Cardiac muscle cell (in vitro differentiated cells and primary cell): ENCODE measurements at places on chromosomes 6 and 20. TPM values are rescaled to one million over a fixed set of nuclear protein-coding genes. Genes with fewer than 3 reads are reported as not detected.

Gene C20orf173
- total RNA-seq = not detected in 2 replicates

Gene NMBR
- 0.15 TPM in 1 of 2 replicates, not detected in the other for total RNA-seq

Gene RIPPLY2
- 0.35 and 0.45 TPM in 2 replicates for total RNA-seq

Gene SAMD3
- not detected in 2 replicates for total RNA-seq

Gene ZNF311
- 1.3 and 1.8 TPM in 2 replicates for total RNA-seq

DNA sequence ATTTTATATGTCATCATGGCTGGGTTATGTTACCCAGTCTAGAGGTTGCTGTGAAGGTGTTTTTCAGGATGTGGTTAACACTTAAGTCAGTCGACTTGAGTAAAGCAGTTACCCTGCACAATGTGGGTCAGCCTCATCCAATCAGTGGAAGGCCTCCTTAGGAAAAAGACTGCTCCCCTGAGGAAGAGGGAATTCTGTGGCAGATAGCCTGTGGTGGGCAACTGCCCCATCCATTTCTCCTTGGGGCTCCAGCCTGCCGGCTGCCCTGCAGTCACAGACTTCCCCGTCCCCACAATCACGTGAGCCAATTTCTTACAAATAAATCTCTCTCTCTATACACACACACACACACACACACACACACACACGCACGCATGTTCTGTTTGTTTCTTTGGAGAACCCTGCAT lies 34.5 kb upstream of the MPC1 start:
- H3K36me3 ChIP-seq = no peaks in the 10 kb centered on the region
- no peak for DNase-seq
- H3K27ac ChIP-seq = no peak overlapping the region
- no peak overlapping the region for H3K4me3 ChIP-seq
- H3K27me3 ChIP-seq = no peaks in the 10 kb centered on the region
- H3K4me1 ChIP-seq = no peaks in the 10 kb centered on the region

- no peak overlapping the region for H3K27ac ChIP-seq
- H3K27me3 ChIP-seq = no peaks in the 10 kb centered on the region
- H3K36me3 ChIP-seq = no peaks in the 10 kb centered on the region
Measured at GRCh38 chr20:57522380-57523140, 2.4 kb downstream of the CTCFL start.

DNA sequence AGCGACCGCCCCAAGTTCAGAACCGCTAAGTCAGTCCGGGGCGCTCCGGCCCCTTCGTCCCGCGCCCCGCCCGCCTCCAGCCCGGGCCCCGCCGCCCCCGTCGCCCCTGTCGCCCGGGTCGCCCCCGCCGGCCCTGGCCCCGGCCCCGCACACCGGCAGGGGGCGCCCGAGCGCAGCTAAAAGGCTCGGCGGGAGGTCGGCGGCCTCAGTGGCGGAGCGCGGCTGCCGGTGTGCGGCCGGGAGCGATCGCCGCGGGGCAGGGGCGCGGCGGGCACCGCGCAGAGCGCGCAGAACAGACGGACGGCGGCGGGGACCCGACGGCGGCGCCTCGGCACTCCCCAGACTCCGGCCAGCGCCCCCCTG lies at the start of gene FNDC1:
Gene FNDC1 (plus strand): TSS at position 208 of the 363 bp plus-strand sequence. CDS start 197 bp downstream, outside the sequence.
- DNase-seq = no peak
- peak within 1 kb of the TSS; percentile 26 for H3K4me3 ChIP-seq
- H3K4me1 ChIP-seq = no peaks in the 10 kb centered on the region
- peaks cover 99% of the 10 kb centered on the region for H3K27me3 ChIP-seq
- no peak within 1 kb of the TSS for H3K27ac ChIP-seq

DNA sequence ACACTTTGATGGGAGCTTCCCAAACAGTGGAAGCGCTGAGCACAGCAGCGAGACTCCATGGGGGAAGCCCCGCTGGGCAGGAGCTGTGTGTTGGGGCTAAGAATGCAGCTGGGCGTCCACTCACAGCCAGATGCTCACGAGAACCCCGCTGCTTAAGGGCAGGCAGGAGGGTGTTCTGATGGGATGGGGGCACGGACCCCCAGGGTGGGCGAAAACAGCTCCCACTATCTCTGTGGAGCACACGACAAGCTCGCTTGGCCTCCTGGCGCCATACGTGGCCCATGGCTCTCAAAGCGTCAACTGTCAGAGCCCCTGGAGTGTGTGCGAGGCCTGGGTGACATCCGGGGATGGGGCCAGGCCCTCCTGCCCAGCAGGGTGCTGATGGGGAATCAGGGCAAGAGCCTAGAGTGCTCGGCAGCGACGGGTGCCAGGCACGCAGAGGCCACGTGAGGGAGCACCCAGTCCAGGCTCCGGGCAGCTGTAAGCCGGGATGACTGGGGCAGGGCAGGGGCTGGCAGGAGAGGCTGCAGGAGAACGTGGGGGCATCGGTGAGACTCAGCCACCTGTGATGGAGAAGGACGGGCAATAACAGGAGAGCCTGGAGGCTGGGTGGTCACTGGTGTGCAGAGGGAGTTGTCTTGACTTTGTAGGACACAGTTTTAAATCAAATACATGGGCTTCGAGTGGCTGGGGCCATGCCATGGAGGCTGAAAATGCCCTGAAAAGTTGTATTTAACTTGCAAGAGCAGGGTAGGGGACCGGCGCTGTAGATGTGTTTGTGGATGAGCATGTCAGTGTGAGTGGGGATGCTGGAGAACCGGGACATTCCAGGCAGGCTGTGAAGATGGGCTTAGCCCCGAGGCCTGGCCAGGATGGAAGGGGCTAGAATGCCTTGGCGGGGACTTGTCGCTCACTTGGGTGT lies 27.3 kb downstream of the PYGB start:
- no peaks in the 10 kb centered on the region for H3K4me1 ChIP-seq
- no peak overlapping the region for H3K4me3 ChIP-seq
- H3K27ac ChIP-seq = no peak overlapping the region
- H3K36me3 ChIP-seq = peaks cover 60% of the 10 kb centered on the region
- no peak for DNase-seq

DNA sequence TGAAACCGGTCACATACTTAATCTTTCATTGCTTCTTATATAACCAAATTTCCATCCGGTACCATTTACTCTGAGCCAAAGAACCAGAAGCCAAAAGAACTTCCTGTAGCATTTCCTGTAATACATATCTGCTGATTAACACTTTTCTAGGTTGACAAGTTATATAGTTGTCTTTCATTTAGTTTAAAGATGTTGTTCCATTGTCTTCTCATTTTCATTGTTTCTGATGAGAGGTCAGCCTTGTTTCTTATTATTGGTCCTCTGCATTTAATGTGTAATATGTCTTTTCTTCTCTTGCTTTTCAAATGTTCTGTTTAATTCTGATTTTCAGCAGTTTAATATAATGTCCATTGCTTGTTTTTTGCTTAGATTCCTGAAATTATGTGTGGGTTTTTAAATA lies 214.5 kb upstream of the CCN2 start:
- no peak for DNase-seq
- no peaks in the 10 kb centered on the region for H3K36me3 ChIP-seq
- H3K27ac ChIP-seq = no peak overlapping the region
- no peaks in the 10 kb centered on the region for H3K27me3 ChIP-seq
- H3K4me1 ChIP-seq = no peaks in the 10 kb centered on the region
